ENCODE measurements at places on chromosomes 13 and 19.

GRCh38 chr13:36341718-36342117 lies 4.5 kb downstream of the SPART start:
- DNase-seq = peak; percentile 57

DNA sequence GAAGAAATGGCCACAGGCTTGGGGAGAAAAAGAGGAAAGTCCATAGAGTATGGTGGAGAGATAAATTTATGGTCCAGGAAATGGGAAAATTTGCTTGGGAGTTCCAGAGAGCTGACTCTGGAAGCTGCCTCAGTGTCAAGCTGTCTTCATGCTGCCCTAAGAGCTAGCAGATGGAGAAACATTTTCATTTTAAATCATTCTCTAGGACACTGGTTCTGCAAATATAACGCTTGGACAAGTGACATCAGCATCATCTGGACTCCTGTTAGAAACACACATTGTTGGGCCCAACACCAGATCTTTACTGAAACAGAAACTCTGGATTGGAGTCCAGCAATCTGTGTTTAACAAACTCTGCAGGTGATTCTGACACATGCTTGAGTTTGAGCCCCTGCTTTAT lies 592.0 kb upstream of the KLF12 start:
- no peak for DNase-seq

- no peak for DNase-seq
Observed at GRCh38 chr19:7904074-7905020, 670 bp downstream of the MAP2K7 start.

DNA sequence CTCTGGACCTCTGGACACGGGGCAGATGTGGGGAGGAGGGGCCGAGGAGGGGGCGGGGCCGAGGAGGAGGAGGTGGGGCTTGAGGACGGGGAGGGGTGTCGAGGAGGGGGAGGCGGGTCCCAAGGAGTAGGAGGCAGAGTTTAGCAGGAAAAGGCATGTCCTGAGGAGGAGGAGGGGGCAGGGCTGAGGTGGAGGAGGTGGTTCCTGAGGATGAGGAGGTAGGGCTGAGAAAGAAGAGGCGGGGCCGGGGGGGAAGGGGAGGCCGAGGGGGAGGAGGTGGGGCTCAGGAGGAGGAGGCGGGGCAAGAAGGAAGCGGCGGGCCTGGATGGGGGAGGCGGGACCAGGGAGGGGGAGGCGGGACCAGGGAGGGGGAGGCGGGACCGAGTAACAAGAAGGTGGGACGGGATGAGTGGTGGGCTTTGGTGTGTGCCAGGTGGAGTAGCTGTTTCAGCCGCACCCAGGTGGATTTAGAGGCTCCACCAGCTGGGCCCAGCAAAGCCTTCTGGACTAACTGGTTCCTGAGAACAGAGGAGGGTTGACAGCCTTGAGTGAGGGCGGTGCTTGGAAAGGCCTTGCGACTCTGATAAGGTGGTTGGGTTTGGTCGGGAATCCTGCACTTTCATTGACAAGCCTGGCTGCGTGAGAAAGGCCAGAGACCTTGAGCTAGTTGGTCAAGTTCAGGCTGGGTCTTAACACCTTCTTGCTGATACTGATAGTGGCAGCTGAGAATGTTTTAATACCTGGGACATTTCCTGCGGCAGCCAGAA lies 7.7 kb downstream of the TECR start:
- peak; percentile 34 for DNase-seq

- no peak for DNase-seq
Observed at GRCh38 chr13:28865951-28866350, 45.8 kb downstream of the MTUS2 start.

DNA sequence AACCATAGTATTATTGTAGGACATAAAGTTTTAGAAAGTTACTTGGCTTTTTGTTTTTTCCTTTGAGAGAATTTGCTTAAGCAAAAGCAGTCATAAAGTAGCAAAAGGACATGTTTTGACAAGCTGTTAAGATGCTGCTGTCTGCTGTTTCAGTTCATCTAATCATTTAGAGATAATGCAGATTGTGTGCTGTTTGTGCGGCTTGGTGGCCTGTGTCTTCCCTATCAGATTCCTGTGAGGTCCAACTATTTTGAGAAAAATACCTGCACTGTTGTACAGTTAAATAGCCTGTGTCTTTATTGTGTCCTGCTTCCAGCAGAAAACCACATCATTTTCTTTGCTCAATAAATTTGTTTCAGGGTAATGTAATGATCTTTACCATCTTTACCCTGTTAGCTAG lies 20.0 kb downstream of the UCHL3 start:
- DNase-seq = no peak

DNA sequence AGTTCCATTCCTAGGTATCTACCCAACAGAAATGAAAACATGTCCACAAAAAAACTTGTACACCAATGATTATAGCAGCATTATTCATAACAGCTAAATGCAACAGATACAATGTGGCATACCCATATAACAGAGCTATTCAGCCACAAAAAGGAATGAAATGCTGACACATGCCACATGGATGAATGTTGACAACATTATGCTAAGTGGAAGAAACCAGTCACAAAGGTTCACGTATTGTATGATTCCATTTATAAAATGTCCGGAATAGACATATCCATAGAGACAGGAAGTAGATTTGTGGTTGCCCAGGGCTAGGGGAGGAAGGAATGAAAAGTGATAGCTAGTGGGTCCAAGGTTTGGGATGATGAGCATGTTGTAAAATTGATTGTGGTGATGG lies 10.8 kb downstream of the CRYL1 start:
- no peak for DNase-seq

GRCh38 chr19:40279761-40280607 lies 5.2 kb downstream of the AKT2 start:
- DNase-seq = no peak

- no peak for DNase-seq
Observed at GRCh38 chr19:29645491-29645867, 19.8 kb upstream of the PLEKHF1 start.

DNA sequence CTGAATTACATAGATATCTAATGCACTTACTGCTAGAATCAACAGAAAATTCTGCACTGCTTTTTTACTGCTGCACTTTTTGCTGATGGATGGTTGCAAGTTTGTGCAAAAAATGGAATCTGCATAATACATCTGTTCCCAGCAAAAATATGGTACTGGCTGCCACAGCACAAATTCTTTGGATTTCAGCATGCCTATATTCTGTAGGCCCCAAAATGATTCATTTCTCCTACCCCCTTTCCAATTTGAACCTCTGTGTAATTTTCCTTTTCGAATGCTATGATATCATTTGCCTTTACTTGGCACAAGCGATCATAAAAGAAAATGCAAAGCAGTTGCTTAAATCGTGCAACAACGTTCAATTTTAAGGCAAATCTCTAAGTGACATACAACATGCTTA lies 524.2 kb upstream of the NBEA start:
- DNase-seq = peak; percentile 25

- peak; percentile 4 for DNase-seq
Observed at GRCh38 chr13:90201676-90202460, 1145.6 kb upstream of the MIR17HG start.

DNA sequence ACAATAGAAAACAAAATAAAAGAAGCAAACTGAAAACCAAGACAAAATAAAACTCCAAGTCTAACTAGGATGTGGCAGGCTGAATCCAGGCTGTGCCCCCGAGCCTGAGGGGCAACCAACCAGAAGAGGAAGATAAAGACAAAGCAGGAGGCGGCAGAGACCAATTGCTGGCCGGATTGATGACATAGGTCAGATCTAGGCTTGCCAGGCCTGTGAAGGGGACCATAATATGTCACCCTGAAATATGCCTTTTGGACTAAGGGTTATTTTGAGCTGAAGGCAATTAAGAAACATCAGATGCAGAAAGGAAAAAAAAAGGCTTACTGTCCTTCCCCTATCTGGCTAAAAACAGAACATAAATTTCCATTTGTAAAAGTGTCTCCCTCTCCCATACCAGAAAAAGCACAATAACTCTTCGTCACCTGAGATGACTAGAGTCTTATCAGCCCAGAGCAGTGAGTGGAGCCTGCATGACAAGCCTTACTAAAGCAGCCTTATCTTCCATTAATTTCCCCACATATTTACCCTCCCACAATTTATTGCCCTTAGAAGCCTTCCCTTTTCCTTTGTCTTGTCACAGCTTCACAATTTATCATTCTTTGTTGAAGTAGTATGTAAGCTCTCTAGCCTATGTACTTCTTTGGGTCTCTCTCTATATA lies 22.8 kb downstream of the ATP8A2 start:
- no peak for DNase-seq

DNA sequence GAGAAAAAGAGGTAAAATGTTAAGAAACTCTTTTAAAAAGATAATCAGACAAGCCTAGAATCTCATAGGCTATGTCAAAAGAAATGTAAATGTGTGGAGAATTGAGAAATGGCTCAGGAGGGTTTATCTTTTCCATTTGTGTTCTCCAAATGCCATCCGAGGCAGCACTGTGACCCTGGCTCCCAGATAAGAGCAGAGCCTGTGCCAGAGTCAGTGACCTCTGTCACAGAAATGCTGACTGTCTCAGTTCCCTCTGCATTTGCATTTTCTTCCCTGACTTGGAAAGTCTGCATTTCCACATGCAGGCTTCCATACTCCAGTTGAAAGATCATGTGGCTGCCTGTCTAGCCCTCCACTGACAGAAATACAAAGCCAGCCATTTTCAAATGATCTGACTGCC lies 42.0 kb downstream of the SERTM1 start:
- no peak for DNase-seq

GRCh38 chr13:44778761-44779484 lies 202.8 kb upstream of the TSC22D1 start:
- DNase-seq = no peak

- no peak for DNase-seq
Observed at GRCh38 chr13:100817928-100818327, 143.3 kb upstream of the TMTC4 start.

GRCh38 chr19:47681936-47682335 lies 31.3 kb upstream of the EHD2 start:
- no peak for DNase-seq

GRCh38 chr19:11098327-11098726 lies 9.1 kb downstream of the LDLR start:
- DNase-seq = no peak

DNA sequence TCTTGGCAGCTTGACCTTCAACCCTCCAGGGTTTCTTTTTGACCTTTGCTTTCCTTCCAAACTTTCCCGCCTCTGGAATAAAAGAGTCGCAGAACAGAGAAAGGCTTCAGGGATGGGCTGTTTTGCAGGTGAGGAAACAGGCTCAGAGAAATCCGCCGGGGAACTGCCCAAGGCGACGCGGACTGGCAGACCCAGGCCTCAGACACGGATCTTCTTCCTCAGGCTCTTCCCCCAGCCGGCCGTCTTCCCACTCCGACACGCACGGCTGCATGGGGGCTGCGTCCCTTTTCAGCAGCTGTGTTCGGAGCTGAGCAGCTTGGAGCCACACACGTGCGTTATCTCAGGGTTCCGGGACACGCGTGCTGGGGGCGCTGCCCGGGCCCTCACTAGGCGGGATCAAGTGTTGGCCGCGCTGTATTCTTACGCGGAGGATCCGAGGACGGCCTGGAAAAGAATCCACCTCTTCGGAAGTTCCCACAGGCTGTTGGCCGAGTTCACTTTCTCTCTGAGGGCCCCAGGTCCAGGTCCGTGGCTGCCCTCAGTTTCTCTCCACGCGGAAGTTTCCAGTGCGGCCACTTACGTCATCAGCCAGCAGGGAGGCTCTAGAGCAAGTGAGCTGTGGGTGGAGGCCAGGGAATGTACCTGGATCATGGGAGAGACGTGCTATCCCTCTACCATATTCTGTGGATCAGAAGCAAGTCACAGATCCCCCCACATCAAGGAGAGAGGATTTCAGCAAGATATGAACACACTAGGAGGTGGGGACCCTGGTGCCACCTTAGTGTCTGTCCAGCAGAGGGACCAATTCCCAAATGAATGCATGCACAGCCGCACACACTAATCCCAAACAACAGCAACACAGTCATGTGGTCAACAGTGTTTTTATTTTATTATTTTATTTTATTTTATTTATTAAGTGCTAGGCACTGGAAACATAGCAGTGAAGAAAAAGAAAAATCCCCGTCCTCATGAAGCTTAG lies 100.4 kb downstream of the ING1 start:
- DNase-seq = no peak

DNA sequence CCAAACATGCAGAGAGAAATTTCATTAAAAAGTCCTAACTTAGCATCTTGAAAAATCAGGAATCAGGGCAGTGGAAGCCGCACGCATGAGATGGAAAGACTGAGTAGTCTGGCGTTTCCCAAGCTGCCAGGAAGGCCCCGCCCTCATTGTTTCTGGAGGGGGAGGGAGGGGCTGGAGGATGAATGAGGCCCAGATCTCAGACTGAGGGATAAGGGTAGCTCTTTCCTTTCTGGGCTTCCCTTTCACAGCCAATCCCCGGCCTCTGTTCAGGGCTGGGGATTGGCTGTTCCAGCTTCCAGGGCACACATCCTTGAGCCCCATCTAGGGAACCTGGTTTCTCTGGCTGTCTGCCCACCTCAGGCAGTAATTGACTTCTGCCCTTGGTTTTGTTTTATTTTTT lies 7.3 kb downstream of the C19orf53 start:
- peak; percentile 92 for DNase-seq

DNA sequence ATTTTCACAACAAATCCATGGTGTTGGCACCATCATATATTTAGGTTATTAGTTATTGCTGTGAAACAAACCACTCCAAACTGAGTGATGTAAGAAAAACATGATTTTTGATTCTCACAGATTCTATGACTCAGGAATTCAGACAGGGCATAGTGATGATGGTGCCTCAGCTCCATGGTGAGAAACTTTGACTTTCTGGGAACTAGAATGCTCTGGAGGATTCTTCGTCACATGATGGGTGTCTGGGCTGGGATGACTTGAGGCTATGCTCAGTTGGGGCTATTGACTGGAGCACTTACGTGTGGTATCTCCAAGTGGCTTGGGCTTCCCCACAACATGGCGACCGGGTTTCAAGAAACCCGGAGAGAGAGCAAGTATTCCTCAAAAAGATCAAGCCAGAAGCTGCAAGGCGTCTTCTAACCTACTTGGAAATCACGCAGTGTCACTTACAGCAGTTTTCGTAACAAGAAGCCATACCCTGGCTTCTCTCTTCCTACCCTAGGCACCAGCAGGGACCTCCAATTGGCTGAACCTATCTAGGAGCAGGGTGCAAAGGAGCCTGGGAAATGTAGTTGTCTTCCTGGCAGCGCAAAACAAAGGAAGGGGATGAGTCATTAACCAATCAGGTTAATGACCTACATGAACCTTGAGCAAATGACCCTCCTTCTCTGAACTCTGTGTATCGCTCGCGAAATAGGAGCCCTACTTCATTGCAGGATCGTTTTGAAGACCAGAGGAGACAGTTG lies 22.4 kb downstream of the VAV1 start:
- no peak for DNase-seq

GRCh38 chr13:75803164-75803611 lies 167.1 kb downstream of the LMO7 start:
- no peak for DNase-seq

DNA sequence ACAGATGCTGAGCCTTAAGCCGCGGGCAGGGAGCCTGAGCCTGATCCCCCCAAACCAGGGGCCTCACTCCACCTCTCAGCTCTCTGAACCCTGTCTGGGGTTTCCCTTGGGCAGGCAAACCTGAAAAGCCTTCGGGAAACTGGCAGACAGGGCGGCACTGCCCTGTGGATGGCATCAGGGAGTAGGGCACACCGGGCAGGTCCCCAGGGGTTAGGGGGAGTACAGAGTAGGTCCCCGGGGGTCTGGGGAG lies 9.7 kb downstream of the MKNK2 start:
- DNase-seq = no peak

- no peak for DNase-seq
Observed at GRCh38 chr13:29108068-29108786, 288.1 kb downstream of the MTUS2 start.

Data from fibroblast of upper back skin (primary cell).